CD4-positive, alpha-beta T cell treated with Interleukin-1 beta for 1 hour (primary cell): ENCODE measurements at places on chromosomes 16 and 17.

DNA sequence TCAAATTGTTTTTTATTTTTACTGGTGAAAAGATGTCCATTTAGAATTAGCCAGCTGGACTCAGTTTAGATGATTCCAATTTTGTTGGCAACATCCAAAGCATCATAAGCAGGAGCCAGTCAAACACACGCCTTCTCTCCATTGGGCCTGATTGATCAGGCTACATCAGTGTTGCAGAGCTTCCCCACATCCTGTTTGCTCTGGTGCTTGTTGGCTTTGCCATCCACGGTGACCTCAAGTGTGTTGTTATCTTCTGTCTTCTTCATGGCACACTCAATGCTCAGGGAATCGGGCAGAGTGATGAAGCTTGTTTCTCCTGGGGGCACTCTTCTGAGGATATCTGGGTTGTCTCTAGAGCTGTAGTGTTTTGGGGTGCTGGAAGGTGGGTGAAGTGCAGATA lies 6.3 kb upstream of the NETO2 start:
- no peak for DNase-seq

DNA sequence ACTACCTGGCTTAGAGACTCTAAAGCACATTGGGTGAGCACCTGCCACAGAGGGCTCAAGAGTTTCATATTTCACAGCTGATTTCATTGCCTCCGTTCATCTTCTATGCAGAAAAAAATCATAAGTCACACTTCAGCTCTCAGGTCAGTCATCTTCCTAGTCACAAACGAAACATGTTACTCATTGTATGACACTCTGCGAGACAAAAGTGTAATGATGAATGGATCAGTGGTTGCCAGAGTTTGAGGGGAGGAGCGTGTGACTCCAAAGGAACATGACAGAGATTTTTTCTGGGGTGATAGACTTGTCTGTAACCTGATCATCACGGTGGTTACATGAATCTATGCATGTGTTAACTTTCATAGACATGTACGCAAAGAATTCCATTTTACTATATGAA lies 195.2 kb upstream of the CNTNAP4 start:
- DNase-seq: no peak

GRCh38 chr17:77756846-77757560 lies 201.5 kb upstream of the TNRC6C start:
- no peak for DNase-seq

GRCh38 chr16:10740000-10740844 lies 3.4 kb upstream of the NUBP1 start:
- DNase-seq: no peak

DNA sequence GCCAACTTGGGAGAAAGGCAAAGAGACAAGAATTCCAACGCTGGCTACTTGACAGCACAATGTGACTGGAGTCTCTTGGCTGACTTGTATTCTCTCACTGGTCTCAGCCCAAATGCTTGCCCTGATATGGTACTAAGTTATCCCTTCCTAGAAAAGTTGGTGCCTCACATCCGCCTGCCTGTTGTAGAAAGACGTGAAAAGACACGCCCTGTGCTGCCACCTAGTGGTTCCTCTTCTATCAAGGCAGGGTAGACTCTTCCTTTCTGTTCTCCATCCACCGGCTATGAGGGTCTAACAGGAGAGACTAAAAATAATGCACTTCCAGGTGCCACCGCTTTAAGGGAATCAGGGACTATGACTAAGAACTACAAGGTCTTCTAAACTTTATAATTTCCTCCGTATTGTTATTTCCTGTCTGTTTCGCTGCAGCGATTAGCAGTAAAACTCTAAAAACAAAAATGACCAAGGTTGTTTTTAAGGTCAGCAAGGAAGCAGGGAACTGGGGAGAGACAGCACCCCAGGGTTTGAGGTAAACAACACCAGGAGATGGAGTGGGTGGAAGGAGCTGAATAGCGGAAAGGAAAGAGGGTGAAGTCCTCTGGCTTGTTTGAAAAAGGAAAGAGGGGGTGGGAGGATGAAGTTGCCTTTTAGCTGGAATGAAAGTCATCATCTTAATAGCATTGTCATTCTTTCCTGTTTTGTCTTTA lies 109.5 kb downstream of the YPEL2 start:
- DNase-seq: peak; percentile 83

GRCh38 chr16:9650284-9650683 lies 531.9 kb downstream of the GRIN2A start:
- DNase-seq: no peak

DNA sequence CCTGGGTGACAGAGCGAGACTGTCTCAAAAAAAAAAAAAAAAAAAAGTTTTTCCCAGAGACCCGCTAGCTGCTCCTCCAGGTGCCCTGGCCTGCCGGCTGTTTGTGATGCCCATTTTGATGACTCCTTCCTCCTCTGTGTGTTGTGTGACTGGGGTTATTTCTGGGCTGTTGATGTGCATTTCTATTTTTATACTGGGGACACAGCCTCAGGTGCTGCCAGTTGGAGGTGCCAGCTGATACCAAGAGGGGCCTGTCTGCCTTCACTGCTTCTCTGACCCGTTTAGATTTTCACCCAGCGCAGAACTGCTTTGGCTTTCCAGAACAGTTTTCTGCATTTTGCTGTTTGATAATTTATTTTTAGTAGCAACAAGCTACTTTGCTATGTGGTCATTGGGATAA lies 6.7 kb downstream of the PLA2G15 start:
- no peak for DNase-seq

DNA sequence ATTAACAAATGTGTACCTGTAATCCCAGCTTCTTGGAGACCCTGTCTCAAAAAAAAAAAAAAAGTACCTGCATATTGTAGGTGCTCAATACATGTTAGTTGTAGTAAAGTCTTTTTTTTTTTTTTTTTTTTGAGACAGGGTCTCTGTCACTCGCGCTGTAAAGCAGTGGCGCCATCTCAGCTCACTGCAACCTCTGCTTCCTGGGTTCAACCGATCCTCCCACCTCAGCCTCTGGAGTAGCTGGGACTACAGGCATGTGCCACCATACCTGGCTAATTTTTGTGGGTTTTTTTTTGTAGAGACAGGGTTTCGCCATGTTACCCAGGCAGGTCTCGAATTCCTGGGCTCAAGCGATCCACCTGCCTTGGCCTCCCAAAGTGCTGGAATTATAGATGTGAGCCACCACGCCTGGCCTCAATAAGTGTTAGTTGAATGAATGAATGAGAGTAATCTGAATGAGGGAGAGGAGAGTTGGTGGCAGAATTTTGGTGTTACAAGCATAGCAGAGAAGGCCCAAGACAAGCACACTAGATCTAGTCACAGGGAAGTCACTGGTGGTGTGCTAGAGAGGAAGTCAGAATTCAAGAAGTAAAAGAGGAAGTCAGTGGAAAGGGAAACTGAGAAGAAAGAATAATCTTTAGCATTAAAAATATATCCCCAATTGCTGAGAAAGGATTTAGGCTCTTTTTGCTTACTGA lies 9.4 kb upstream of the MYL4 start:
- no peak for DNase-seq

DNA sequence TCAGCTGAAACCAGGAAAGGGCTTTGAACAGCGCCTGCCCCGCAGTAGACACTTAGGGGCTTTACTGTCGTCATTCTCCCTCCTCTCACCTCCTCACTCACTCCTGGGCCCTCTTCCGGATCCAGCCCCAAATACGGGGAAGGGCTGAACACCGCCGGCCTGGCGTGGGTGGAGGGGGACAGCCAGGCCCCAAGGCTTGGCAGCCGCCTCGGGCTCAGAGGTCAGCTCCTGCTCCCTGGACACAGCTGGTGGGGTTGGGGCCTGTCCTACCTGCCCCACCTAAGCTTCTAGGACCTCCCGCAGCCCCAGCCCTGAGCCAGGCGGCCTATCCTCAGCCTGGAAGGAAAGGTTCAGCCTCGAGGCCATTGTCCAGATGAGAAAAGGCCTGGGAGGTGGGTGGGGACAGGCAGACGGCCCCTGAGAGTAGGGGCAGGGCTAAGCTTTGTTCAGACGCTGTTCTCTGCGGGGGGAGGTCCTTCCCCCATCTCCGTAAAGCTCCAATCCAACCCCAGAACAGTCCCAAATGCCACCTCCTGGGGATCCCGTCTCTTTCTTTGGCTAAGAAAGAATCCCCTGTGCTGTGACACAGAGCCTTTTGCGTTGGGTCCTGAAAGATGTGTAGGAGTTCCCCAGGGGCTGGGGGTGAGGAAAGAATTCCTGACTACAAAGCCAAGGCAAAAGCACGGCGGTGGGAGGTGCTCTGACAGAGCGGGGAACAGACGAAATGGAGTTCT lies 881 bp upstream of the LLGL1 start:
- DNase-seq: no peak

DNA sequence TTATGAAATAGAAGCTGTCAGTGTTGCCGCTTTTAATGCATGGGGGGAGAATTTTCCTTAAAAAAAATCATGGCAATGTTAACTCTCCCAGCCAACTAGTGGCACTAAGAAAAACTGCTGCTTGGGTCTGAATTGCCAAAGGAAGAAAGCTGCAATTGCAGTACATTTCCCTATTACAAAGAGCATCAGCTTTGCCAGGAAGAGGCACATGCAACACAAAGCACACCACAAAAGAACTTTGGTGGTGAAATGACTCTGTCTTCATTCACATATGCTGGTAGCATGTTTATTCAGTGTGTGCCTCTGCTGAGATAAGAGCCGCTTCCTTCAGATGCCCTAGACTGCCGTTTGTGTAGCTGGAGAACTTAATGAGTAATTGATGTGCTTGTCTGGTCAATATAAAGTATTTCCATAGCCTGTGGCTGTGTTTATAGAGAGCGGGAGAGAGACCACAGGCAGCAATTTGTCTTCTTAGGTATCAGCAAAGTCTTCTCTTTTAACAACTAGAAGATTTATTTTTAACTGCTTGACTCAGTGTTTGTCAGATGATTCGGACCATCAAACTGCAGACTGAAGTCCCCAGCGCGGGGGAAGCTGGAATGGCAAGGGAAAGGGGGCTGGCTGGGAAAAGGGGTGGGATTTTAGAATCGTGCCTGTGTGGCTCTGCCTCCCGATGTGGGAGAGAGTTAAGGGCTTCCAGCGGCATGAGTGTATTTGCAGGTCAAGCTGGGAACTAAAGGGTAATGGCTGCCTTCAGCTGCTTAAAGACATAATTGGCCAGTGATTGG lies 115.1 kb downstream of the MRTFB start:
- DNase-seq: no peak

GRCh38 chr16:88859381-88860091 lies 2.6 kb downstream of the TRAPPC2L start:
- no peak for DNase-seq

- peak; percentile 7 for DNase-seq
Observed at GRCh38 chr16:84141143-84141670, 3.8 kb downstream of the HSDL1 start.

GRCh38 chr16:65867276-65867960 lies 499.1 kb upstream of the CDH5 start:
- DNase-seq: no peak

DNA sequence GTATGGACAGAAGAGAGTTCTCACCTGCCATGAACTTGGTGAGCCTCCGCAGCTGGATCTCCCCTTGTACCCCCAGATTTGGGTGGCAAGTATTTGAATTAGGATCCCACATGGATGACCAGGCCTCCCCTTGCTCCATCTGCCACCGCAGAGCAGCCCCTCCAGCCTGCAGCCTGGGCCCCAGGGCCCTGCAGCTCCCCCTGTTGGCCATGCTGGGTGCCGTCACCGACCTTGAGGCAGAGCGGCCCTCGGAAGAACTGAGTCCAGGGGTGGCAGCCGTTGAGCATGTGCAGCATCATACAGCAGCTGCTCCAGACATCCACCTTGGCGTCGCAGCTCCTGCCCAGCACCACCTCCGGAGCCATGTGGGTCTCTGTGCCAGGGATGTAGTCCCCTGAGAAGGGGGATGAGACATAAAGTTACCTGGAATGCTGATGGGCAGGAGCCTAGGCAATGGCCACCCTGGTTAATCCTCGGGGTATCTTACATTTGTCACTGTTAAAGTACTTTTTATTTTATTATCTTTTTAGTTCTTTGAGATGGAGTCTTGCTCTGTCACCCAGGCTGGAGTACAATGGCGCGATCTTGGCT lies 9.0 kb upstream of the SPATA32 start:
- peak; percentile 54 for DNase-seq

GRCh38 chr17:36755586-36755985 lies 154.2 kb downstream of the MRM1 start:
- peak; percentile 16 for DNase-seq

DNA sequence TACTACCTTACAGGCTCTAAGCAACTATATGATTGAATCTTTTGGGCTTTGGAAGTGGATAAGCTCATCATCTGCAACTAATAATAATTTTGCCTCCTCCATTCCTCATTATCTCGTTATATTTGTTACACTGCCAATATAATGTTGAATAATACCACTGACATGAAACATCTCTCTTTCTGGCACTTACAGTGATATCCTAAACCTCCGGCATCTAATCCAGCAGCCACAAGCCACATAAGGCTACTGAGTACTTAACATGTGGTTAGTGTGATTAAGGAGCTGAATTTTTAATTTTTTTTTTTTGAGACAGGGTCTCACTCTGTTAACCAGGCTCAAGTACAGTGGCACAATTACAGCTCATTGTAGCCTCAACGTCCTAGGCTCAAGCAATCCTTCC lies 9.6 kb downstream of the CDC42EP4 start:
- DNase-seq: no peak

- DNase-seq: no peak
Observed at GRCh38 chr17:43659823-43660617, 1.7 kb downstream of the MEOX1 start.

- no peak for DNase-seq
Observed at GRCh38 chr16:57278494-57278893, 6.0 kb downstream of the PLLP start.

- no peak for DNase-seq
Observed at GRCh38 chr17:36597226-36597625, 4.2 kb upstream of the MRM1 start.

DNA sequence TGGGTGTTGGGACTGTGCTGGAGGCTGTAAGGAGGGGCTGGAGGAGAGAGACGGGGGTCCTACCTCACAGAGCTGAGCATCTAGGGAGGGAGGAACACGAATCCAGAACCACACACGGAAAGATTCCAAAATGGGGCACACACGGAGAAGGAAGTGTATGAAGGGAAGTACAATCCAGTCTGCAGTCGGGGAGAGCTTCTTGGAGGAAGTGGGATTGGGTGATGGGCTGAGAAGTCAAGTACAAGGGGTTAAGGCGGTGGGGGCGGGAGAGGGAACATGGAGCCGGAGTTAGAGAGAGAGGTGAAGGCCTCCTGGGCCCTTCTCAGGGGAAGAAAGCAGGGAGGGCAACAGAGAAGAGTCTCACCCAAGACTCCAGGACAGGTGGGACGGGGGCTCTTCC lies 107.5 kb upstream of the CREBBP start:
- DNase-seq: no peak

DNA sequence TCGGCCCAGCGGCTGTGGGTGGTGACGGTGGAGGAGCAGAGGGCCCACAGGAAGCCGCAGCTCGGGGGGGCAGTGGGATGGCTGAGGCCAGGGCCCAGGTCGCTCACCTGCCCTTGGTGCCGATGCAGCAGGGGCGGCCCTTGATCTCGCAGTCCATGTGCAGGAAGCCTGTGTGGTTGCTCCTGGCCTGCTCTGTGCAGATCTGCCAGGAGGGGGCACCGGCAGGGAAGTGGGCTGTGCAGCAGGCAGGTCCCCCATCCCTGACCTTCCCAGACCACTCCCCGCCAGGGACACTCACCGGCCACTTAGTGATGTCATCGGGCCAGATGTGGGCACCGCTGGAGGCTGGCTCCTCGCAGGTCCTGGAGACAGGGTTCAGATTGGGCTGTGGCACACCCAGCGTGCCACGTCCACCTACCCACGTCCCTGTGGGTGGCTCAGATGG lies 6.2 kb downstream of the AANAT start:
- DNase-seq: no peak

- DNase-seq: no peak
Observed at GRCh38 chr17:16918443-16918842, 53.5 kb downstream of the TNFRSF13B start.

GRCh38 chr16:83814659-83814985 lies 6.8 kb downstream of the HSBP1 start:
- DNase-seq: no peak
